ENCODE measurements at places on chromosomes 12 and 14.

DNA sequence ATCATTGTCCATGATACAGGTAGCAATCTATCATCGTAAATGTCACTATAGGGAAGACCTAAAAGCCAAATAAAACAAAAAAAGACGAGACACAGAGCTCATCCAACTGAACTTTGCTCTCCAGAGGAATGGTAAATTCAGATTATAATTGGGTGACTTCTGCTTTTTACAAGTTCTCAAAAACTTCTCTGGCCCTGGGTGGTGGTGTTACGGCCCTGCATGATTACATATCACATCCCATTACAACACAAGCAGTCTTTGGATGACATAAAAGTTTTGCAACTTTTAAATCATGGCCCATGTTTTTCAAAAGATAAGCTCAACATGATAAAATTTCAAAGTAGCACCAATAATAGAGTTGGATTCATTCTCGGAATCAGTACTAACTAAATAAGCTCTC lies 299.6 kb downstream of the DIO2 start:
- H3K27ac ChIP-seq = no peak overlapping the region
- no peaks in the 10 kb centered on the region for H3K4me1 ChIP-seq
- H3K27me3 ChIP-seq = no peaks in the 10 kb centered on the region
- H3K36me3 ChIP-seq = no peaks in the 10 kb centered on the region

GRCh38 chr14:83632375-83632774 lies 1897.6 kb upstream of the FLRT2 start:
- H3K36me3 ChIP-seq = no peaks in the 10 kb centered on the region
- H3K27me3 ChIP-seq = no peaks in the 10 kb centered on the region
- no peak overlapping the region for H3K4me3 ChIP-seq
- no peak for DNase-seq

DNA sequence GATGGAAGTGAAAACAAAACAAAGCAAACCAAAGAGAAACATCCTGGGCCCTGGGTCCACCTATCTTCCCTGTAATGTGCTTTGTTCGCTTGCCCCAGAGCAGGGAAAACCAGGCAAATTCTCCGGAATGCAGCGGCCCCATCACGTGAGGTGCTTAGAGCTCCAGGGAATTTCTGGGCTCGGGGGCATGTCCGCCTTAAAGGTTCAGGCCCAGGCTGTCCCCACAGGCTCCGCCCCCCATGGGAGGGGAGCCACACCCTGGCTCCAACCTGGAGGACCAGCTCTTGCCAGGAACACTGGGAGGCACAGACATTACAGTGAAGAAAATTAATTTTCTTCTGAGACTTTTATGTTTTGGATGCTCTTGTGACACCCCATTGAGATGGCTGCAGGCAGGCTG lies 69.9 kb downstream of the RBM19 start:
- H3K36me3 ChIP-seq = no peaks in the 10 kb centered on the region
- H3K27ac ChIP-seq = no peak overlapping the region
- H3K4me1 ChIP-seq = peaks cover 21% of the 10 kb centered on the region
- DNase-seq = no peak
- no peak overlapping the region for H3K4me3 ChIP-seq
- H3K27me3 ChIP-seq = no peaks in the 10 kb centered on the region

- DNase-seq = no peak
- no peaks in the 10 kb centered on the region for H3K27me3 ChIP-seq
- H3K4me3 ChIP-seq = no peak overlapping the region
- no peaks in the 10 kb centered on the region for H3K36me3 ChIP-seq
- H3K27ac ChIP-seq = no peak overlapping the region
- no peaks in the 10 kb centered on the region for H3K4me1 ChIP-seq
Observed at GRCh38 chr12:69459477-69459876, 10.7 kb upstream of the FRS2 start.

GRCh38 chr14:66238969-66239368 lies 247.2 kb upstream of the CCDC196 start:
- H3K36me3 ChIP-seq = no peaks in the 10 kb centered on the region
- no peak overlapping the region for H3K27ac ChIP-seq
- H3K4me3 ChIP-seq = no peak overlapping the region
- H3K27me3 ChIP-seq = no peaks in the 10 kb centered on the region
- DNase-seq = no peak

GRCh38 chr12:86122846-86123468 lies 133.2 kb downstream of the MGAT4C start:
- no peak overlapping the region for H3K27ac ChIP-seq
- no peak for DNase-seq
- H3K27me3 ChIP-seq = no peaks in the 10 kb centered on the region
- H3K4me1 ChIP-seq = no peaks in the 10 kb centered on the region

DNA sequence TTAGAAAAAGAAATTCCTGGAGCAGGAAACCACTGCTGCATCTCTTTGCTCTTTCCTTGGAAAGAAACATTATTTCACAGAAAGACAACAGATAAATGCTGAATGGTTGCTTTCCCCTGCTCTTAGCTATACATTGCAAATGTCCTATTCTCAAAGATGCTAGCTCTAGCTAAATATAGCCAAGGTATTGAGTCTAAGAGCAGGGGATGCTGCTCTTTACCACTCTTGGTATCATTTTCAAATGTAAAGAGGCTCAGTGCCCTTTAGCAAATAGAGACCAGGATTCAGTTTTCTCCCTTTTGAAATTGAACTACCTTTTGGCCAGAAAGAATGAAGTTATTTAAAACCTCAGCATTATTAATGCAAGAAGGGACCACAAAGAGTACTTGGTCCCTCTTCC lies 104.0 kb upstream of the FUT8 start:
- no peak overlapping the region for H3K27ac ChIP-seq
- DNase-seq = no peak
- H3K27me3 ChIP-seq = no peaks in the 10 kb centered on the region
- no peaks in the 10 kb centered on the region for H3K36me3 ChIP-seq

DNA sequence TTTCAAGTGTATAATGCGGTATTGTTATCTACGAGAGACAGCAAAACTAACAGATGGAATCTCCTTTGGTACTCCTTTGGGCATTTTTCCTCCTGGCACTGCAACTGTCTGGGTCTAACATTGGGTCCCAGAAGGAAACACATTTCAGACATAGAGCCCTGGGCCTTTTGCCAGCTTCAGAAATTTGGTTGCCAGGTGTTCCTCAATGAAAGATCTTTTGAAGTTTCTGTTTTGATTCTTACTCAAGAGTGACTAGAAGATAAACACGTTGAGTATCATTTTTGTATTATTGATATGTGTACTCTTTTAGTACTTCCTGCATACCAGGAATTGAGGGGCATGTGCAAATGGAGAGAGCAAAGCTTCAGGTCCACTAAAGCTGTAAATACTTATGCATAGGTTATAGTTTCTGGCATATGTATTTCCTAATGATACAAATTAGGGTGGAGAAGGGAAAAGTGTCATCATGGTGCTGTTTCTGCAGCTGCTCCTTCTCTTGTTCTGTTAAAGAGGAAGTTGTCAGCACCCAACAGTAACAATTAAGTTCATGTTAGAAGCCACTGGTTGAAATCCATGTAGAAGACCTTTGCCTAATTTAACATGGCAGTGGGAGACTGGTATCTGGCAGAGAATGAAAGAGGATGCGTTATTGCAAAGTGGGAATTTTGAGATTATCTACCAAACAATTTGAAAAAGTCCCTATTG lies 53.5 kb downstream of the SLC38A6 start:
- no peak overlapping the region for H3K4me3 ChIP-seq
- no peaks in the 10 kb centered on the region for H3K27me3 ChIP-seq
- H3K4me1 ChIP-seq = peaks cover 3% of the 10 kb centered on the region
- DNase-seq = no peak
- H3K27ac ChIP-seq = no peak overlapping the region

DNA sequence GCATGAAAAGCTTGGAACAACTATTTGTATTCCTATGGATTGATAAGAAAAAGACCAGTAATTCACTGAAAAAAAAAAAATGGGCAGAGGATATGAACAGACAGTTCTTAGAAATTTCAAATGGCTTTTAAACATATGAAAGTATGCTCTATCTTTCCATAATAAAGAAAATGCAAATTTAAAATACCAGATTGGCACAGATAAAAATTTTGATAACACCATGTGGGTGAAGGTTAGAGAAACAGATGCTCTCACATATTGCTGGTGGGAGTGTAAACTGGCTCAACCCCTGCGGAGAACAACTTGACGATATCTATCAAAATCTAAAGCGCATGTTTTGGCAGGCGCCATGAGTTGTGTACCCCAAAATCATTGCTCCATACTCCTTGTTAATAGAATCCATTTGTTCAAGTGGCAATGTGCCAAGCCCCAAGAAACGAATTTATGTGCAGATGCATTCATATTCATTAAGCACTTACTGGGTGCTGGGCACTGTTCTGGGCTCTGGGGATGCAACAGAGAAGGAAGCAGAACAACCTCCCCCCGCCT lies 29.5 kb upstream of the TMPO start:
- no peaks in the 10 kb centered on the region for H3K36me3 ChIP-seq
- H3K27me3 ChIP-seq = no peaks in the 10 kb centered on the region
- H3K4me3 ChIP-seq = no peak overlapping the region
- H3K27ac ChIP-seq = no peak overlapping the region

GRCh38 chr12:46470036-46470627 lies 97.6 kb upstream of the SLC38A2 start:
- no peaks in the 10 kb centered on the region for H3K36me3 ChIP-seq
- H3K4me1 ChIP-seq = peaks cover 24% of the 10 kb centered on the region
- H3K4me3 ChIP-seq = no peak overlapping the region
- DNase-seq = no peak

- no peak for DNase-seq
- no peaks in the 10 kb centered on the region for H3K27me3 ChIP-seq
- no peaks in the 10 kb centered on the region for H3K36me3 ChIP-seq
- H3K4me3 ChIP-seq = peak overlapping the region; percentile 84
Observed at GRCh38 chr14:51240804-51241380, 845 bp downstream of the TMX1 start.

DNA sequence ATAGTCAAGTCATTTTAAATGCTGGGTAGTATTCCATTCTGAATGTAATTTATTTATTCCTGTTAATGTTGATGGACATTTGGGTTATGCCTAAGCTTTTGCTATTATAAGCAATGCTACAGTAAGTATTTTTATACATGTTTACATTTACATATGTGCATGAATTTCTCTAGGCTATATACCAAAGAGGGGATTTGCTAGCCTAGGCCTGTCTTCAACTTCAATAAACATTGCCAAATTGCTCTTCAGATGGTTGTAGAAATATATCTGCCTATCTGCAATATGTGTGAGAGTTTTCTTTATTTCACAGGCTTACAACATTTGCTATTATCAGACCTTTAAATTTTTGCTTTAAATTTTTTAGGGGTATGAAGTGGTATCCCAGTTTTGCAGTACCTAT lies 87.0 kb downstream of the MIPOL1 start:
- no peaks in the 10 kb centered on the region for H3K27me3 ChIP-seq
- H3K27ac ChIP-seq = no peak overlapping the region
- no peak overlapping the region for H3K4me3 ChIP-seq
- H3K36me3 ChIP-seq = peaks cover 12% of the 10 kb centered on the region
- no peak for DNase-seq
- no peaks in the 10 kb centered on the region for H3K4me1 ChIP-seq

DNA sequence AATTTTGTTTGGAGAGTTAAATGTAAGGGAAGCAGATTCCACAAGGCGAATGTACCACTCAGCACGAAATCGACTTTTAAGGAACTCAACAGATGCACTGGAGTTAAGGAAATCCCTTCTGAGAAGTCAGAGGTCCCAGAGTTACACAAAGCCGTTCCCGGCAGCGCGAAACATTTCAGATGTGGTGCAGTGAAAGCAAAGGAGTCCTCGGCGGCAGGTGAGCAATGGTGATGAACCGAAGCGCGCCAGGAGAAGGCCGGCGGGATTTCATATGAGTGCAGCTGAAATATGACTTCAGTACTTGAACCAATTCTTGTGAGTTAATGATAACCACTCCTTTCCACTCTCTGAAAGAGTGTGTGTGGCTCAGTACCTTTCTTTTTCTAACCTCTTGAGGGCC lies 183.2 kb downstream of the GRIP1 start:
- no peaks in the 10 kb centered on the region for H3K27me3 ChIP-seq
- H3K27ac ChIP-seq = no peak overlapping the region
- no peaks in the 10 kb centered on the region for H3K36me3 ChIP-seq
- no peaks in the 10 kb centered on the region for H3K4me1 ChIP-seq

- H3K4me3 ChIP-seq = no peak overlapping the region
- H3K36me3 ChIP-seq = no peaks in the 10 kb centered on the region
- H3K4me1 ChIP-seq = no peaks in the 10 kb centered on the region
- DNase-seq = no peak
- H3K27ac ChIP-seq = no peak overlapping the region
Observed at GRCh38 chr14:79786522-79786921, 424.8 kb downstream of the DIO2 start.

DNA sequence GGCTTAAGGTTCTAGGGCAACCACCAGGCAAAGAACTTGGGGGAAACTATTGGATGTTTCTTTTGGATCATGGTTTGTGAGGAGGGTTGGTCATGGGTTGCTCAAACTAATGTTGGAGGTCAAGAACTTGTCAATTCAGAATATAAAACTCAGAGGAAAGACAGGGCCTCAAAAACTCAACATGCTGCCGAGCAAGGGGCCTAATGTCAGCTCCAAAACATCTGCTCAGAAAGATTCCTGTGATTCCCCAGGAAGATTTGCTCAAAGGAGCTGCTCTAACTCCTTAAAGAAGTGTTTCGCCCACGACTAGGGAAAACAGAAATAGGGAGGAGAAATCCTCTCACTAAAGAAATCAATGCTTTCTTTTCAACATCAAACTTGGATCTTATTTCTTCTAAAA lies 3.7 kb upstream of the IGF1 start:
- no peak overlapping the region for H3K4me3 ChIP-seq
- DNase-seq = no peak

DNA sequence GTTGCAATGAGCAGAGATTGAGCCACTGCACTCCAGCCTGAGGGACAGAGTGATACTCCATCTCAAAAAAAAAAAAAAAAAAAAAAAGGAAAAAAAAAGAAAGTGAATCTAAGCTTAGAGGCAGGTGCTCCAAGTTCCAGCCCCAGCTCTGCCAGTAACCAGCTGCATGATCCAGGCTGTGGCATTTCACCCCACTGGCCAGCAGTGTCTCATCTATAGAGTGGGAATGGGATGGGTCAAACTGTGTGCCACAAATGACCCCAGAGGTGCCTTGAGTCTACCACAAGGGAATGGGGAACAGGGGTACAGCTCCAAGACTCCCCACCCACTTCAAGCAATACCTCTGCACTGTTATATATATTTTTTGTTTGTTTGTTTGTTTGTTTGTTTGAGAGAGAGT lies 5.0 kb downstream of the PLEKHD1 start:
- H3K36me3 ChIP-seq = no peaks in the 10 kb centered on the region
- H3K4me1 ChIP-seq = peaks cover 6% of the 10 kb centered on the region
- H3K27me3 ChIP-seq = peaks cover 38% of the 10 kb centered on the region
- DNase-seq = no peak
- H3K27ac ChIP-seq = no peak overlapping the region

DNA sequence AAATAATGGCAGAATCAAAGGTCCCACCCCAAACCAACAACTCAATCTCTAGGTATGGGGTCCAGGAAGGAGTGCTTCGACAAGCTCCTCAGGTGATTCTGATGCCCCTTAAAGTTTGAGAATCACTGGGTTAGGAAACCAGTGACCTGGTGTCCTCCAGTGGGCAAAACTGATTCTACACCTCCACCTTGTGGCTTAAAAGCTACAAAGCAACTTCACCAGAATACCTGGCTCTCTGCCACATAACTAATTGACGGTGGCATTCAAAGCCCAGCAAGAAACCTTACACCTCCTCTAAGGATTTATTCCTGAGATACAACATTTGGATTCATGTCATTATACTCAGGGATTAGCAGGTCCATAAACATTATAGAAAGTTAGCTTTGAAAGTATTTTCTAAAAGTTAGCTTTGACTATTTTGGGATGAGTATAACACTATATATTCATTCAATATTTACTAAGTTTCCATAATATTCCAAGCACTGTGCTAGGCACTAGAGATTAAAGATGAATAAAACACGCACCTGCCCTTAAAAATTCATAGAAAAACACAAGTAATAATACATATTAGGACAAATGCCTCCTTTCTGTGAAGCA lies 45.4 kb downstream of the DCAF5 start:
- no peak overlapping the region for H3K27ac ChIP-seq
- H3K27me3 ChIP-seq = no peaks in the 10 kb centered on the region
- H3K4me3 ChIP-seq = no peak overlapping the region
- H3K36me3 ChIP-seq = peaks cover 45% of the 10 kb centered on the region
- H3K4me1 ChIP-seq = no peaks in the 10 kb centered on the region
- no peak for DNase-seq

Measured in suprapubic skin (tissue), 4 donors.